Activated T-cell treated with anti-CD3 and anti-CD28 coated beads, Interleukin-2, amount 50 U/mL, for 72 hours (primary cell): ENCODE measurements at places on chromosomes 5 and 9. TPM values are rescaled to one million over a fixed set of nuclear protein-coding genes. Genes with fewer than 3 reads are reported as not detected.

GRCh38 chr9:127520941-127521918, 69.9 kb downstream of the LRSAM1 start:
- no peaks in the 10 kb centered on the region for H3K27me3 ChIP-seq
- peaks cover 10% of the 10 kb centered on the region for H3K36me3 ChIP-seq
- H3K4me1 ChIP-seq = peaks cover 11% of the 10 kb centered on the region

COX7C gene
- 408 TPM for total RNA-seq

DNA sequence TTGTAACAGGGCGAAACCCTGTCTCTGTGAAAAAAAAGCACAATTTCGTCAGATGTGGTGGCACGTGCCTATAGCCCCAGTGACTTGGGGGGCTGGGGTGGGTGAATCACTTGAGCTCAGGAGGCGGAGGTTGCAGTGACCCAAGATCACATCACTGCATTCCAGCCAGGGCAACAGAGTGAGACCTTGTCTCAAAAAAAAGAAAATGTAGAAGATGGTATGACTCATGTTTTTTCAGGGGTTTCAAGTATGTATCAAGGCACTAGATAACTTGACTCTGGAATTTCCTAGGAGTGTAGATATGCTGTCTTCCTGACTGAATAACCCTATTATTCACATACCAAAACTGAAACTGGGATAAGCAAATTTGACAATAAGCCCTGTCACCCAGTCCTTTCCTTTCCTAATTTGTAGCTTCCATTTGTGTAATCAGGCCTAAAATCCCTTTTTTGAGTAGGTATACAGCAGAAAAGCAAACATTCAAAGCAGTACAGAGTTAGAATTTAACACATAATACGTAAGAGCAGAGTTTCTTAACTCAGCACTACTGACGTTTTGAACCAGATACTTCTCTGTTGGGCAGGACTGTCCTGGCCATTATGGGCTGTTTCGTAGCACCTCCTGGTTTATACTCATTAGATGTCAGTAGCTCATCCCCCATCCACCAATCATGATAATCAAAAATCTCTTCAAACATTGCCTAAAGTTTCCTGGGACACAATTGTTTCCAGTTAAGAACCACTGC, 17.3 kb upstream of the ANKRD18B start:
- H3K27me3 ChIP-seq = no peaks in the 10 kb centered on the region
- no peaks in the 10 kb centered on the region for H3K36me3 ChIP-seq
- peak overlapping the region; percentile 52 for H3K27ac ChIP-seq
- H3K4me1 ChIP-seq = peaks cover 25% of the 10 kb centered on the region
- H3K4me3 ChIP-seq = peak overlapping the region; percentile 49

SPINK13 gene
- total RNA-seq = not detected

GRCh38 chr5:92081958-92082712, 699.0 kb upstream of the ARRDC3 start:
- no peak for DNase-seq
- no peak overlapping the region for H3K4me3 ChIP-seq
- no peaks in the 10 kb centered on the region for H3K36me3 ChIP-seq
- H3K4me1 ChIP-seq = no peaks in the 10 kb centered on the region

- peaks cover 16% of the 10 kb centered on the region for H3K4me1 ChIP-seq
- H3K27me3 ChIP-seq = no peaks in the 10 kb centered on the region
- DNase-seq = no peak
- H3K4me3 ChIP-seq = peak overlapping the region; percentile 89
Observed at GRCh38 chr9:136865768-136866103, 372 bp downstream of the EDF1 start.
